ENCODE measurements at places on chromosomes 5 and 9. TPM values are rescaled to one million over a fixed set of nuclear protein-coding genes. Genes with fewer than 3 reads are reported as not detected.

ZNF618 gene
- 28.3 TPM for total RNA-seq

BHMT2 gene
- total RNA-seq, result 0.22 TPM

LCN9 gene
- not detected for total RNA-seq

C5orf58 gene
- total RNA-seq, result not detected

GABRA1 gene
- not detected for total RNA-seq

LCP2 gene
- 1.2 TPM for total RNA-seq
